GM12891 (cell line): ENCODE measurements at places on chromosomes 5 and 9.

GRCh38 chr5:134769206-134769605 is 10.6 kb downstream of the DDX46 start:
- no peak for DNase-seq

DNA sequence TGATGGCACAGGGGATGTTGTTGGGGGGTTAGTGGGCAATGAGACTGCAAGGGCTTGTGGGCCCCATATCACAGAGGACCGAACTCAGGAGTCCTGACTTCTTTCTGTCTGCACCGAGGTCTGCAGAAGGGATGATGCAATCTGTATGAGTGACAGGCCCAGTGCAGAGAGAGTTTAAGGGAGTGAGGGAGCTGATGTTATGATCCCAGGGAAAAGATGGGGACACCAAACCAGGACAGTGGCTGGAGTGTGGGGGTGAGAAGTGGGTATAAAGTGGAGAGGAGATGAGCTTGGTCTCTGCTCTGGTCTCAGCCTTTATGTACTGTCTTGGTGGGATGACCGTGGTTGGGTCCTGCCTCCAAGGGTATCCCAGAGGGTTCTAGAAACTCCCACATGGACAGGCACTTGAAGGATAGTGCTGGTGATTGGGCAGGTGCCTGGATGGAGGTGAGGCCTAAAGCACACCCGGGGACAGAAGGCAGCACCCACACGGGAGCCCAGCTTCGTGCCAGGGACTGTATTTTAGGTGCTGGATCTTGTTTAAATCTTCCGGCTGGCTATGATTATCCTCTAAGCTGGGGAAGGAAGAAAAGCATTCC is 21.9 kb downstream of the GSN start:
- DNase-seq = no peak

- no peak for DNase-seq
Observed at GRCh38 chr5:135215617-135216470, 181.8 kb upstream of the PITX1 start.

- DNase-seq = no peak
Observed at GRCh38 chr5:56317923-56318561, 84.9 kb upstream of the ANKRD55 start.

GRCh38 chr9:130054820-130055219 is 1.1 kb downstream of the GPR107 start:
- DNase-seq = no peak

DNA sequence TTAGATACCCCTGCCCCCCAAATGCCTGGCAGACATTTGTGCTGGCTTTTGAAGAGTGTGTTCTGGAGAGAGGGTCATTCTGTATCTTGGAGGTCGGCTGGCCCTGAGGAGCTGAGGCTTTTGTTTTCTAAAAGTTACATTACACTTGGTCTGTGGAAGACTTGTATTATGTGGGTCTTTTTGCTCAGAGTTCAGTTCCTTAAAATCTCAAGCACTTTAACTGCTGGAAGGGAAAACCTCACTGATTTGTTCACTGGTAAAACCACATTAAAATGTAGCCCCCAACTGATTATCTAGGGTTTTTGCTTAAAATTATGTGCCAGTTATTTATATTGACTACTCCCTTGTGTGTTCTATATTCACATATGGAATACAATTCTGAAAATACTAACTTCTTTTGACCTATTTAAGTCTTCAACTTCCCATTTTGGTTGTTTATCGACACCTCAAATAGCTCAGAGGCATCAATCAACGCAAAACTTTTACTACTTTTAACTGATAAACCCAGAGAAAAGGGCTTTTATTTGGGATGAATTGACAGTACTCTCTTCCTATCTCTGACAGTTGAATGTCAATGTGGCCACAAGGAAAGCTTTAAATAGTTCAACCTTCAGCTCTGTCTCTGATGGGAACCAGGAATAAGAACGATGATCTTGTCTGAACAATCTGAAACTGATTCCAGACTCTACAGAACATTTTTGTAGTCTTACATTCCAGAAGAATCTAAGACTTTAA is 54.0 kb upstream of the MAP3K1 start:
- DNase-seq = no peak

GRCh38 chr9:136943291-136944211 is 987 bp downstream of the FBXW5 start:
- peak; percentile 79 for DNase-seq

- no peak for DNase-seq
Observed at GRCh38 chr5:106827061-106827460, 843.7 kb downstream of the EFNA5 start.

- no peak for DNase-seq
Observed at GRCh38 chr9:96350866-96351265, 32.6 kb downstream of the SLC35D2 start.

DNA sequence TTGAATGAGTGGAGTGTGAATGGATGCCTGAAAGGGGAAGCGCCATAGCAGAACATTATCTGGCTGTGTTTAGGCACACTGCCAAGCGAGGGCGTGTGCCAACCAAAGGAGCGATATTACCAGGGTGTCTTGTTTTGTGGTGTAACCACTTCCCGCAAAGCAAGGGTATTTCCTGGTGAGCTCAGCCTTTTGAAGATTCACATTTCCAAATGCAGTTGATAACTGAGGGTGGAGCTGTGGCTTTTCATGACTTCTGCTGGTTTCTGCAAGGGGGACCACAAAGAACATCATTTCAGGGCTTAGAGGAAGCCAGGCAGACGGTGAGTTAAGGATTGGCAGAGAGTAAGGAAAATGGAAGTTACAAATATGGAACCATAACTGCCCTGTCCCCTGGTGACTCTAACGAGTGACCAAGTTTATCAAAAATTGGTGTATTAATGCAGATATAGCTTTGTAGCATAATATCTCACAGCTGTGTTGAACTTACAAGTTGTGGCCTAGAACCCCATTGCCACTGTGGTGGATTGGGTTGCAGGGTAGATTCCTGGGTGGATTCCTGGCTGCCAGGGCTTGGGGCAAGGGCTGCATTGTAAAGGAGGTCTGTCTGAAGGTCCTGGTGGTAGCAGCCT is 71.4 kb downstream of the RALGPS1 start:
- DNase-seq = peak; percentile 16

DNA sequence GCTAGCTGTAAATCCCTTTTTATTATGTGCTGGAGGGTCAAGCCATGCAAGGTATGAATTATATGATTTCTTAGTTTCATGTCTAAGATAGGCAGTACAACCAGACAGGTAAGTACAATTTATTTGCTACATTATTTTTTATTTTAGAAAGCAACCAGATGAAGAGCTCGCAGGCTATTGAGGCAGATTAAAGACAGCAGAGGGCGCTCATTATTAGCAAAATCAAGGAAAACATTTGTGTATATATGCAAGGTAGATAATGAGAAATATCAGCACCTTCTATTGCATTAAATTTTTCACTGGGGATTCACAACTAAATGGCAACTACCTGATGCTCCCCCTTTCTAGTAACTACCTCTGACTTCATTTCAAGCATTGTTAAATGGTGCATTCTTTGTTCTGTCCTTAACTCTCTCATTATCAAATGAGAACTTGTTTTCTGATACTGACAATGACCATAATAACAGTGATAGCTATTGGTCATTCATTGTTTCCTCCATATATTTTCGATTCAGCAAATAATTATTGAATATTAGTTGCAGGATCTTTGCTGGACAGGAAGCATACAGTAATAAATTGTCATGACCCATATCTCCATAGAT is 8.6 kb downstream of the SCGB3A2 start:
- no peak for DNase-seq

DNA sequence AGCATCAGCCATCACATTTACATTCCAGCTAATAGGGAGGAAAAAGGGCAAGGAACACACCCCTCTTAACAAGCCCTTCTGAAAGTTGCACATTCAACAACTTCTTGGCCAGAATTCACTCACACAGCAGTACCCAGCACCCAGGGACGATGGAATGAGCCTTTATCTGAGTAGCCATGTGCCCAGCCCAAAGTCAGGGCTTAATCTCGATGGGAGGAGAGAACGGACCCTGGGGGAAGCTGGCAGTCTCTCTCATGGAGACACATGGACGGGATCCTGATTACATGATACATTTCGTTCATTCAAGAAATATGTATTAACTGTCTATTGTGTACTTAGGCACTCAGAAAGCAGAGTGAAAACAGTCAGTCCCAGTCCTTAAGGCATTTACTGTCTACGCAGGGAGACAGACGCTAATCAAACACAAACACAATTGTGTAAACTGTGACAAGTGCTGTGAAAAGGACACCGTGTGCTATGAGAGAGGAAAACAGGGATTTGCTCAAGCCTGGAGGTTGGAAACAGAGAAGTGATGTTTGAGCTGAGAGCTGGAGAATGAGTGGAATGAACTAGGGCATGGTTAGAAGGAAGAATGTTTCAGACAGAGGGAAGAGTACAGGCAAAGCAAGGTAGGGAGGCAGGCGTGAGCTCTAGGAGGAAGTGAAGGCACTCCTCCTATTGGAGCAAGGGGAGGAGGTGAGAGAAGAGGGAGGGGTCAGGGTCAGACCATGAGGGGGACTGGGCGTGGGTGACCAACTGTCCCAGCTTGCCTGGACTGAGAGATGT is 7.4 kb downstream of the OTULINL start:
- DNase-seq = no peak

GRCh38 chr5:94818904-94819303 is 200.4 kb downstream of the SLF1 start:
- DNase-seq = no peak

DNA sequence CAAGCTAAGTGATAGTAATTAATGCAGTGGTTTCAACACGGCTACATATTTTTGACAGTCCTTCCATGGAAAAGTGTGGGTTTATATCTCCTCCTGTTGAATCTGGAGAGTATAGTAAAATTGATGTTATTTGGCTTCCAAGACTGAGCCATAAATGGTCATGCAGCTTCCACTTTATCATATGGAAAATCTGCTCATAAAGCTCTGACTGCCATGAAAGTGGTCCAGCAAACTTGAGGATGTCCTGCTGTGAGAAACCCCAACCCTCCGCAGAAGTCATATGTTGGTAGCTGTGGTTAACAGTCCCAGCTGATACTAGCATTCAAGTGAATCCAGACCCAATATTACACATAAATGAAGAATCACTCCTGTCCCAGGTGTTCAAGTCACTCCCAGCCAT is 378.3 kb downstream of the KCTD16 start:
- no peak for DNase-seq

DNA sequence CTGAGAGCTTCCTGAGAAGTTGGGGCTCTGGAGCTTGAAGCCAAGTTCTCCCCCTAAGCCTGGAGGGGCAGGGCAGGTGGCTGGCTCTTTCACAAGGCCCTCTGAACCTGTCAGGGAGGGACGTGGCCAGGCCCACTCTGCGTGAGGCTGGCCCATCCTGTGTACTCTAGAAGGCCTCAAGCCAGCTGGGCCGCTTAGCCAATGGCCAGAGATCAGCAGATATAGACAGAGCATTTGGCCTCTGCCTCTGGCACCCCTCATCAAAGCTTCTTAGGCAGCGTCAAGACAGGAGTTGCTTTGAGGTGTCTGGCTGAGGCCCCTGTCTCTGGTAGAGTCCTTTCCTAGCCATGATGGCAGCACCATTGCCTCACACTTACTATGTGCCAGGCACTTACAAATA is 105.6 kb downstream of the FGF18 start:
- no peak for DNase-seq
